Activated CD4-positive, CD25-positive, alpha-beta regulatory T cell treated with anti-CD3 and anti-CD28 coated beads, Interleukin-2, amount 50 U/mL, for 16 hours (primary cell): ENCODE measurements at places on chromosomes 1 and 21.

- DNase-seq, result no peak
These were observed 118.9 kb downstream of the PGBD5 start for GRCh38 chr1:230307213-230307612.

GRCh38 chr1:73784026-73784425, 413.9 kb downstream of the LRRIQ3 start:
- no peak for DNase-seq

DNA sequence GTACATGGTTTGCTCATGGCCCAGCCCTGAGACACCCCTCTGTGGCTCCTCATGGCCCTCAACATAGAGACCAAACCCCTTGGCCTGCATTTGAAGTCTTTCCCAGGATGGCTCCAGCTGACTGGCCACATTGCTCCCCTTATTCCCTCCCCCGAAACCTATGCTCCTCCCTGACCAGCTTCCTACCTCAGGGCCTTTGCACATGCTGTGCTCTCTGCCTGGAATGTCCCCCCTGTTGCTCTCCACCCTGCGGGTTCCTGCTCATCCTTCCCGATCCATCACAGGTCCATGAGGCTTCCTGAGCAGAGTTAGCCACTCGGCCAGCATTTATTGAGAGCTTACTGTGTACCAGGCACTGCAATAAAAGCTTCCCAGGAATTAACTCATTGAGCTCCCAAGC, 70.9 kb upstream of the SELENON start:
- DNase-seq, result no peak

- DNase-seq, result no peak
These were observed 340.0 kb upstream of the DUSP10 start for GRCh38 chr1:222081859-222082258.

DNA sequence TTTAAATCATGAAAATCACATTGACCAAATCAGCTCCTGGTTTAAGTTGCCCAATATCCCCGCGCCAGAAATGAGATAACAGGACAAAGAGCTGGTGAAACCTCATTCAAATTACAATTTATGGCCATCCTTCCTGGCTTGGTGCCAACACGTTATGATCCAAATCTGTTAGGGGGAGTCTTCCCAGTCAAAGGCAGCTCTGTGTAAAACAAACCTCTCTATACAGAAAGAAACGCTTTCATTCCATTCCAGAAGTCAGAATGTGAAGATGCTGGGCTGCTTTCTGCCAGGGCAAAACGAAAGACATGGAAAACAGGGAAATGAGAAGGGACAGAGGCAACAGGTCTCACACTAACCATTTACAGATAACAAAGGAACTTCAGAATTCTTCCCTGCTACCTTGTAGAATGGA, 53.5 kb upstream of the TIAM1 start:
- no peak for DNase-seq

DNA sequence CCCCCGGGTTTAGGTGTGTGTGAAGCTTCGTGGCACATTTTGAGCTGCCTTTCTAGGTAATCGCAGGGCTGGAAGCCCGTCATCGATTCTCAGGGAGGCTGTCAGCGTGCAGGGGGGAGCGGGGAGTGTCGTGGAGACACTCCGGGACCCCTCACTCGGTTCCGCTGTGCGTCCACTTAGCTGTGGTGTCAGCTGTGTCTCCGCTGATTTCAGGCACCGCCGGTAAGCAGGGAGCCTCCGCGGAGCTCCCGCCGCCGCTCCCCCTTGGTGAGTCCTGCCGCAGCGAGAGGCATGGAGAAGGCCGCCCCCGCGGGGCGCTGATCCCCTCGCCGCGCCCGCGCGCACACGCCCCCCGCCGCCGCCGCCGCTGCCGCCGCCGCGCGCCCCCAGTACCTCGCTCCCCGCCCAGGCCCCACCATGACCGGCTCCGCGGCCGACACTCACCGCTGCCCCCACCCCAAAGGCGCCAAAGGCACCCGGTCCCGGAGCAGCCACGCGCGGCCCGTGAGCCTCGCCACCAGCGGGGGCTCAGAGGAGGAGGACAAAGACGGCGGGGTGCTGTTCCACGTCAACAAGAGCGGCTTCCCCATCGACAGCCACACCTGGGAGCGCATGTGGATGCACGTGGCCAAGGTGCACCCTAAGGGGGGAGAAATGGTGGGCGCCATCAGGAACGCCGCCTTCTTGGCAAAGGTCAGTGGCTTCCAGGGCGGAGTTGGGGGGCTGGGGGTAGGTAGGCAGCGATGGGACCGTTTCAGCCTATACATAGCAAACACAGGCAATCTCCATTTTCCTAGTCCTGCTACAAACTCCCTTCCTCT, 995 bp downstream of the VASH2 start:
- DNase-seq, result no peak

GRCh38 chr1:1006305-1007159, 6.6 kb upstream of the HES4 start:
- no peak for DNase-seq
